Bronchial epithelial cell (primary cell): ENCODE measurements at places on chromosomes 7 and 10. TPM values are rescaled to one million over a fixed set of nuclear protein-coding genes. Genes with fewer than 3 reads are reported as not detected.

DNA sequence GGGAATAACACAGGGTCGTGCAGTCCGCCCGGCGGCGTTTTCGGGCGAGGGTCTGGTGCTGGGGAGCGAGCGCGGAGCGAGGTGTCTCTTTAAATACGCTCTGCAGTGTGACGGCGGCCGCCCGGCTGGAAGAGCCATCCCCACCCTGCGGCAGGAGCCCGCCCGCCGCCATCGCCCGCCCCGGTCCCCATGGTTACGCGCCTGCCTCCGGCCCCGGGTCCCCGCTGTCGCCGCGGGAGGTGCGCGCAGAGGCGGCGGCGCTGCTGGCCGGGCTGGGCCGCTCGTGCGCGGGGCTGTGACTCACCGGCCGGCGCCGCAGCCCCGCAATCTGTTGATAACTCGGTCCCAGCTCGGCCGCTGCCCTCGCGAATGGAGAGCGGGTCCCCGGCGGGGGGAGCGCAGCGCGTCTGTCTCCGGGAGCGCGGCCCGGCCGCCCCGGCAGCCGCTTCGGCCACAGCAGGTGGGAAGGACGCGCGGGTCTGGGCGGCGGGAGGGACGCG is at the start of gene ADGRA1:
TSS of gene ADGRA1 (plus strand) at position 246 of the 500 bp plus-strand sequence. CDS start 986 bp downstream, outside the sequence.
- no peak for DNase-seq

DNA sequence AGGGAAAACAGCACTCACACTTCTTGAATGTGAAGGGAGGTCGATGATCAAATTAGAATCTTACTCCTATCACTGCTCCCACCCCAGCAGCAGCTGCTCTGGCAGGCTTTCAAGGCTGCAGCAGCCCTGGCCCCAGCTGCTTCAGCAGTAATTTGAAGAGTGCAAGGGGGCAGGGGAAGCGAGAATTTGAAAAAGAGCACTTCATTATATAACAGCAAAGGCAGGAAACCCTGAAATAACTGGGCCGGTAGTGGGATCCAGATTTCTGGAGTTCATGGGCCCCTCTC is 44.9 kb downstream of the MYPN start:
- no peak for DNase-seq

The ELFN1 gene
- total RNA-seq = under 0.01 TPM in 1 of 2 replicates, not detected in the other

The TMEM184A gene
- total RNA-seq = 9.0 and 43.8 TPM in 2 replicates

The ACSM6 gene
- total RNA-seq = not detected in 2 replicates

The TRIP6 gene
- total RNA-seq = 33.0 and 70.3 TPM in 2 replicates
